Stimulated activated CD8-positive, alpha-beta memory T cell treated with anti-CD3 and anti-CD28 coated beads, Interleukin-7, amount 100 ng/mL, for 1 hour (primary cell): ENCODE measurements at places on chromosomes 3 and 15.

DNA sequence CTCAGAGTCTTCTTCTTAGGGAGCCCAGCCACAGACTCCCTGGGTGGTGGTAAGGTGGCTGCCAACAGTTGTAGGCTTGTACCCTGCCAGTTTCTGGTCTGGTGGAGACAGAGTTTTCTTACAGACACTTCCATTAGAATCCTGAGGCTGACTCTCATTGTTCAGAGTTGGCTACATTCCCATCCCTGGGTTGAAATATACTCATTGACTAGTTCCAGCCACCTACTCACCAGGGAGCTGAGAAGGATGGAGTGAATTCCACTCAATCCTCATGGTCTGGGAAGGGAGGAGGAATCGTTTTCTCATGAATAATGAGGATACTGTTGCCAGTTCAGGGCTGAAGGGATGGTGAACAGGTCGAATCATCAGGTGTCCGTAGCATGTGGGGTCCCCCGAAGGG, 226.5 kb upstream of the PROK2 start:
- DNase-seq: no peak

DNA sequence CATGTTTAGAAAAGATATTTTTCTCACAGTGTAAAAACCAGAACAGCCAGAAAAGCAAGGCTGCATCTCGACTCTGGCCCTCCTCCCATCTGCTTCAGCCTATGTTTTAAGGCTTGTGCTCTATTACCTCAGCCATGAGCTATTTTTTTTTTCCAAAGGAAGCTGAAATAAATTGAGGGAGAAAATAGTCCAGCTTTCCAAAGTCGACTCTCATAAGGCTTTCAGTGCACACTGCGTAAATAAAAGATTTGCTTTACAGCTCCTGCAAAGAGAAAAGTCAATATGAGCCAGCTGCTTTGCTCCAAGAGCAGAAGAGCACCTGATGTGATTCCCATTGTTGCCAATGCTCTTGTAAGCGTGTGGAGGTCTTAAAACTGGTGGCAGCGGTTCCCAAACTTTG, 26.7 kb downstream of the SCG3 start:
- no peak for DNase-seq

DNA sequence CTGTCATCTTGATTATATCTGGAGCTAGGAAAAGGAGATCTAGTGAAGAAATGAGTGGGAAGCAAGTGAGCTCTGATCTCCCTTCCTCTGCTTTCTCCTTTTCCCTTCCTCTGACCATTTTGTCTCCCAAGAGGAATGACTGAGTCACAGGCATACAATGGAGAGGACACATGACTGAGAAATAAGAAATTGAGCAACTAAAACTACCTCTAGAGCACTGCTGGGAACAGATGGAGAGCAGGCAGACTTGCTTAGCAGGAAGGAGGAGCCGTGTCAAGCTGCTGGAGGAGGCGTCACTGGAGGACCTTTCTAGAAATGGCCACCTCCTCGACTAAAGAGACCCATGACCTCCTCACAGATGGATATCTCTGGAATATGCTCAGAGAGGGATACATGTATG, 66.9 kb upstream of the MYO5C start:
- no peak for DNase-seq

GRCh38 chr3:57078344-57078634, 17.8 kb downstream of the SPATA12 start:
- DNase-seq: peak; percentile 11

DNA sequence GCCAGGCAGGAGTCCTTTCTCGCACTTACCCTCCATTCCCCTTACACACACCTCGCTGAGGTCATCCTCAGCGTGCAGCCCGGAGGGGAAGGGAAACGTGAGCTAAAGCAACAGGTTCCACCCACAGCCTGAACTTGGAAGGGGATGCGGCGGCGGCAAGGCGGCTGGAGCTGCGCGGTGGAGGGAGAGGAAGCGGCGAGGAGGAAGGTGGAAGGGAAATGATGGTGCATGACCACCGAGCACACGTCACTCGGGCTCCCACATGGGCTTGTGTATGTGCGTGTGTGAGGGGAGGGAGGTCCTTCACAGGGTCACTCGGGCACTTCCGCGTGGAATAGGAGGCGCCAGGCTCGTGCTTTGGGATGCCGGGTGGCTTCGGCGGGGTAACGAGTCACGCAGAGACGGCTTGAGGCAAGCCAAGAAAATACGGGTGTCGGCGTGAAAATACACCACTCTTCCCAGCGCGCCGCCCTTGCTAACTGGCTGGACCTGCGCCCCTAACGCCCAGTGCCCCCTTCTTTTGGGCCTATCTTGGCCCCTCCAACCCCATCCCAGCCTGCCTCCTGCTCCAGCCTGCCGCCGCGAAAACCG, 225.5 kb upstream of the IL12A start:
- DNase-seq: no peak

DNA sequence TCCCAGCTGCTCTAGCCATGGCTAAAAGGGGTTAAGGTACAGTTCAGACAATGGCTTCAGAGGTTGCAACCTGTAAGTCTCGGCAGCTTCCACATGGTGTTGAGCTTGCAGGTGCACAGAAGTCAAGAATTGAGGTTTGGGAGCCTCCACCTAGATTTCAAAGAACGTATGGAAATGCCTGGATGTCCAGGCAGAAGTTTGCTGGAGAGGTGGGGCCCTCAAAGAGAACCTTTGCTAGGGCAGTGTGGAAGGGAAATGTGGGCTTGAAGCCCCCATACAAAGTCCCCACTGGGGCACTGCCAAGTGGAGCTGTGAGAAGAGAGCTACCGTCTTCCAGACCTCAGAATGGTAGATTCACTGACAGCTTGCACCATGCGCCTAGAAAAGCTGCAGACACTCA, 73.7 kb downstream of the STT3B start:
- DNase-seq: no peak

DNA sequence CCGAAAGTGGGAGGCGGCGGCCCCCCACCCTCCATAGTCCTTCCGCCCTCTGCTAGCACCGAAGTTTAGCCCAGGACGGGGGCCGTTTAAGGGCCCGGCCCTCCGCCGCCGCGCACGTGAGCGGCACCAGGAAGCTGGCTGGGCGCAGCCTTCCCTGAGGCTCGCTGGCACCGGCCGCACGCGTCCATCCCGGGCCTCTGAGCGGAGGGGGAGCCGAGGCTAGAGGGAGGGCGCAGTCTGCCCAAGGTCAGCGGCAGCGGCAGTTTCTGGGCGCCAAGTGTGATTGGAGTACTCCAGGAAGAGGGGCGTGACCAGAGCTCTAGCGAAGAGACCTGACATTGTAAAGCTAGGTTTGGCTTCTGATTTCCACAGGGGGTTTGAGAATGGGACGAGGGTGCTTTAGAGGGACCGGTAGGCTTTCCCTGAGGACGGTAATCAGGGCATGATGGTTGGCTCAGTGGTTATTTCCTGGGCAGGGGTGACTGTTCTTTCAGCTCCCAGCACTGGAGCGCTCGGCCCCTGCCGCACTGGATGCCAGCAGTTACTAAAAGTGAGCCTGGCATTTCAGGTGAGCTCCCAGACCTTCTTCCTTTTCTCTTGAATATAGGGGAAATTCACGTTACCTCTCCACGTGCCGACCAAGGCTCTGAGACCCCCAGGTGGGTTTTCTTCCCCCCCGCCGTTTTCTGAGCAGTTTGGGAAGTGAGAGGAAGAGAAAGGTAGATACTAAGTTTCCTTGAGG, 853 bp downstream of the TEX264 start:
- peak; percentile 39 for DNase-seq
